ENCODE measurements at places on chromosomes 12 and 14.

GRCh38 chr12:124832856-124833255, 30.8 kb downstream of the SCARB1 start:
- DNase-seq, result no peak

DNA sequence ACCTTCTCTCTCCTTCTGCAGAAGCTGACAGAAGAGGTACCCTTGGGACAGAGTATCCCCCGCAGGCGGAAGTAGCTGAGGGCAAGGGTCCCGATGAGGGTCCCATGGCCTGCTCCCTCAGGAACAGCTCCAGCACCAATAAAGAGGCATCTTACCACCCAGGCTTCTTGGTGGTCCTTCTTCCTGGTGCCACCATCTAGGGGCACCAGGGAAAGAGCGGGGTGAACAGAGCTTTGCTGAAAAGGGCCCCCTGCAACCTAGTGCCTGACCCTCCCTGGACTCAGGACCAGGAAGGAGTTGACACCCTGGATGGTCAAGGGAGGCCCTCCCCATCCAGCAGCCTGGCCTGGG, 591 bp upstream of the IRF9 start:
- no peak for DNase-seq

GRCh38 chr12:49461221-49461620, 77.6 kb upstream of the KCNH3 start:
- no peak for DNase-seq

DNA sequence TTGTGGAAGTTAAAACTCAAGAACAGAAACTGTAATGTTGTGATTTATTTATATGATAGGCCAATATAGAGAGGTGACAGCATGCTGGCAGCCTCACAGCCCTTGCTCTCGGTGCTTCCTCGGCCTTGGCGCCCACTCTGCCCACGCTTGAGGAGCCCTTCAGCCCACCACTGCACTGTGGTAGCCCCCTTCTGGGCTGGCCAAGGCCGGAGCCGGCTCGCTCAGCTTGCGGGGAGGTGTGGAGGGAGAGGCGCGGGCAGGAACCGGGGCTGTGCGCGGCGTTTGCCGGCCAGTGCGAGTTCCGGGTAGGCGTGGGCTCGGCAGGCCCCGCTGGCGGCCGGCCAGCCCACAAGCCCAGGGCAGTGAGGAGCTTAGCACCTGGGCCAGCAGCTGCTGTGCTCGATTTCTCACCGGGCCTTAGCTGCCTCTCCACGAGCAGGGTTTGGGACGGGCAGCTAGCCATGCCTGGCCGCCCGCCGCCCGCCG, 65.8 kb upstream of the SLC8A3 start:
- DNase-seq, result no peak

Data from activated CD4-positive, alpha-beta T cell treated with anti-CD3 and anti-CD28 coated beads, Interleukin-2, amount 10 ng/mL, durations not matched to agents 24 days and 14 days (primary cell).